ENCODE measurements at places on chromosomes 2 and 18.
A peak's percentile ranks its signal among the peaks of the same experiment; 100 is the strongest.

GRCh38 chr2:101238930-101239759, 13.5 kb upstream of the CNOT11 start:
- DNase-seq, result no peak

- DNase-seq, result no peak
Measured at GRCh38 chr18:54247511-54248175, 21.7 kb upstream of the POLI start.

DNA sequence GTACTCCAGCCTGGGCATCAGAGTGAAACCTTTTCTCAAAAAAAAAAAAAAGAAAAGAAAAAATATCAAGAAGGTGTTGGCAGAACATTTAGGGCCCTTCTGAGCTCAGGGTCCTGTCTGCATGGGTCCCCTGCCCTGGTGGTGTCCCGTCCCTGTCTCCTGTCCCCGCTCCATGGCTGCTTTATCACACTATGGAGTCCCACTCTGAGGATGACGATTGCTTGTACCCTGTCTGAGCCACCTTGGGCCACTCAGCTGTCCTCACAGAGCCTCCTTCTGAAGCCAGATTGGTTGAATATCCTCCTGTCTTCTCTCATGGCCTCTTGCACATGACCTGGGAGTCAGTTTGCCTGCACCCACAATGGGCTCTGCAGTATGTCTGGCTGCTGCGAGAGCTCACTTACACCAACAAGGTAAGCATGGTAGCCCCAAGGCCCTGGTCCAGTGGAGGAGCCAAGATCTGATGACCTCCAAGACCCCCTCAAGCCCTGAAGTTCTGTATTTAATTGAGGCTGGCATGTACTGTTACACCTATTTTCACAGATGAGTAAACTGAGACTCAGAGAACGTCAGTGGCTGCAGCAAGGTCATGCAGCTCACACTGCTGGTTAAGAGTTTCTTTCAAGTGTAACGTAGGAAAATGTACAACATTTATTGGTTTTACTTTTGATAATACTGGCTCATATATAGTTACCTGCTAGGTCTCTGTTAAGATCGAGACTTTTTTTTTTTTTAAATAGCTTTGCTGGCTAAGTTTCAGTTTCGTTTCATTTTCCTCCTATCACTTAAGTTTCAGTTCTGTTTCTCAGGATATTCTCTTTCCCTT, 16.9 kb upstream of the ZCCHC2 start:
- no peak for DNase-seq

- no peak for DNase-seq
Measured at GRCh38 chr2:33529771-33530481, 53.5 kb downstream of the RASGRP3 start.

GRCh38 chr2:32812316-32812715, 134.4 kb upstream of the LTBP1 start:
- no peak for DNase-seq

- no peak for DNase-seq
Measured at GRCh38 chr18:3793111-3793510, 343.1 kb downstream of the TGIF1 start.

- DNase-seq, result no peak
Measured at GRCh38 chr2:66660804-66661203, 225.9 kb downstream of the MEIS1 start.

DNA sequence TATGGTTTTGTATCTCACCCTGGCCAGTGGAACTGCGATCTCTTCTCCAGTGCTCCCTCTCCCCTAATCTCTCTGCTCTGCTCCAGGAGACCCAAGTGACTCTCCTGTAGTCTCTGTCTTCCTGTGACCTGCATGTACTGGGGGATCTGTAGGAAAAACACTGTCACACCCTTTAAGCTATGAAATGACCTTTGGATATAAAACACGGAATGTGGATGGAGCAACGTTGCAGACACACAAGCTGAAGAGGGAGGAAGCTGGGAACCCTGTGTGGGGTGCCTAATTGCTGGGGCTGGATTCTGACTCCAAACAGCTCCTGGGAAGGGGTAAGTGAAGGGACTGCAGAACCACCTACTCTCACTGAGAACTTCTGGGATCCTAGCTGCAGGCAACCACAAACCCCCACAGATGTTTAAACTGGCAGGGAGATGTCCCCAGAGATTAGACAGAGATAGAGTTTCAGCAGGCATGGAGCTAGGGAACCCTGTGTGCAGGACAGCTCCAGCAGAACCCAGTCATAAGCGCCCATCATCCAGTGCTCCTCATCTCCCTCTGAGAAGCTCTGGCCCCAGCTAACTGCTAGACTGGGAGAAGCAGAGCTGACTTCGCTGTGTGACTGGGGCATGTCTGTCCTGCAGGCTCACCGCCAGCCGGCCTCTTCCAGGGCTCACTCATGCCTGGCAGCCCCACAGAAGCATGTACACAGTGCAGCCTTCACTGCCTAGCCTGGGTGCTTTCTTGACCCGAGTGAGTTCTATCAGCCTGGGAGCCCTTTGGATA, 482.7 kb upstream of the SETBP1 start:
- DNase-seq, result no peak

- peak; percentile 32 for DNase-seq
Measured at GRCh38 chr2:22902180-22902550, 482.8 kb upstream of the KLHL29 start.

- peak; percentile 74 for DNase-seq
Measured at GRCh38 chr2:112941753-112942653, 31.0 kb downstream of the IL37 start.

DNA sequence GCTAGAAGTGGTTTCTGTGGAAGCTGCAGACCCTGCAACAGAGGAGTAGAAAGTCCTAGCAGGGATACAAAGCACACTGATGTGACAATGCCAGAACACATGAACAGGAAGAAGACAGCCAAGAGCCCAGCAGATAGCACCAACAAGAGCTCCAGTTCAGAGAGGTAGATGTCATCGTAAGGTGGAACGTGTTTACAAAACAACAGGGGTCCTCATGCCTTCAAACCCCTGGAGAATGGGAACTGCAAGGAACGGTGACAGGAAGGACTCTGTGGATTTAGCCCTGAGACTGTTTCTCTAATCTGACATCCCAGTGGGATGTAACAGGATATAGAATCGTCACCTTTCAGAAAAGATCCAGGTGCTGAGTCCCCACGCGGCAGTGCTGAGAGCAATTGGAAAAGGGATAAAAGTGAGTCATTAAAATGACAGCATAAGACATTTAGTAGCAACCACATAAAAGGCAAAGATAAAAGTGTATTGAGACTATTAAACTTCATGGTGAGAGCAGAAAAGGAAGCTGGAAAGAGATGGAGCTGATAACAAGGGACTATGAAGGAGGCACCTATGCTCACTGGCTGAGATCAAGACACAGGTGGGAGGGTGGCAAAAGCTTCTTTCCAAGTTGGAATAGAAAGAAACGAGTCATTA, 195.2 kb downstream of the FBXO15 start:
- DNase-seq, result no peak

DNA sequence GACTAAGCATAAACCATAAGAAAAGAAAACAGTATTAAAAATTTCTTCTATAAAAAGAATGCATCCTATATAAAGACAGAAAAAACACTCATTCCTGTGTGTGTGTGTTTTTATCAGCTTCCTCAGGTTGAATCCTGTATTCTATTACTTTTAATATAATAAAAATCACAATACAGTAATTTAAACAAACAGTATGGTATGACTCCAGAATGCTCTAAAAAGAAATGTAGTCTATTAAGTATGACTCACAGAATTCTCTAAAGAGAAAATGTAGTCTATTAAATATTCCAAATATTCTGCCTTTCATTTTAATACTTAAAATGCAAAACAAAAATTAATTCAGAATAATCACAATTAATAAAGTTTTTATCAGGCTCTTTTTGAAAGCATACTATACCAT, 19.8 kb downstream of the CCDC88A start:
- DNase-seq, result no peak

DNA sequence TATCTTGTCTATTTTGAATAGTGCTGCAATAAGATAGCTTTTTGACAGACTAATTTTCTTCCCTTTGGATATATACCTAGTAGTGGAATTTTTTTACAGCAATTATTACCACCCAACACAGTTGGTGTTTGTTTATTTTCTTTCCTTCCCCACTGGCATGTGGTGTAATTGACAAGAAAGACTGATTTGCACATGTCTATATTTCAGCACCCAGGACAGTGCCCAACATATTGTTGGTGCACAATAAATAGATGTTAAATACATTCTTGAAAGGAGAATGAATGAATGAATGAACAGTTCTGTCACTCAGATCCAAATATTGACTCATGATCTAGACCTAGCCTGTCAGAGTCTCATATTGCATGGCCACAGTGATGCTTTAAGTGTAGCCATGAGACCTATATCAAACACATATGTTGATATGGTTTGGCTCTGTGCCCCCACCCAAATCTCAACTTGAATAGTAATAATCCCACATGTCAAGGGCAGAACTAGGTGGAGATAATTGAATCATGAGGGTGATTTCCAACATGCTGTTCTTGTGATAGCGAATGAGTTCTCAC, 538.2 kb downstream of the NYAP2 start:
- DNase-seq, result peak; percentile 55

GRCh38 chr18:41719808-41720207, 235.2 kb upstream of the PIK3C3 start:
- DNase-seq, result no peak

DNA sequence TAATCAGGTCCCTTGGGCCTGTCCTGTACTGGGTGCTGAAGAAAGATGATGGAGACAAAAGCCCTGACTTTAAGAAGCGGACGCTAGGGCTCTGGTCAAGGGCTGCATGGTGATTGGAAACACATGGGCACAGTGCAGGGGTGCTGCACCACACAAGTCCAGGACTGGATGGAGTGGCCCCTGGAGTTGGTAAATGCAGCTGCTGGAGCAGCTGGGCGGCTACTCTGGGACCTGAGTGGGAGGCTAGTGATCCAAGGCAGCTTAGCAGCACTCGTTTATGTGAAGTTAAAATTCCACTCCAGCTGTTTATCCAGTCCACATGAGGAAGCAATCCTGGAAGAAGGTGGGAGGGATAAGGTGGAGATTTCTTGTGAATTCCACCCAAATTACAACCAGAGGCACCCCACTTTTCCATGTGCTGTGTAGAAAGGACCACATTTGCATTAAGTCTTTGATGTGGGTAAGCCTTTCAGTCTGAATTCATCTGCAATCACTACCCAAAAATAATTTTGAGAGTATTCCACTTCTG, 24.9 kb downstream of the MERTK start:
- DNase-seq, result no peak

- peak; percentile 16 for DNase-seq
Measured at GRCh38 chr2:43178602-43179542, 47.5 kb downstream of the ZFP36L2 start.

All from brain (organoid and tissue), 16 donors.